Activated CD4-positive, alpha-beta T cell treated with anti-CD3 and anti-CD28 coated beads, Interleukin-2, amount 50 U/mL, for 48 hours (primary cell): ENCODE measurements at places on chromosomes 16 and 17.

DNA sequence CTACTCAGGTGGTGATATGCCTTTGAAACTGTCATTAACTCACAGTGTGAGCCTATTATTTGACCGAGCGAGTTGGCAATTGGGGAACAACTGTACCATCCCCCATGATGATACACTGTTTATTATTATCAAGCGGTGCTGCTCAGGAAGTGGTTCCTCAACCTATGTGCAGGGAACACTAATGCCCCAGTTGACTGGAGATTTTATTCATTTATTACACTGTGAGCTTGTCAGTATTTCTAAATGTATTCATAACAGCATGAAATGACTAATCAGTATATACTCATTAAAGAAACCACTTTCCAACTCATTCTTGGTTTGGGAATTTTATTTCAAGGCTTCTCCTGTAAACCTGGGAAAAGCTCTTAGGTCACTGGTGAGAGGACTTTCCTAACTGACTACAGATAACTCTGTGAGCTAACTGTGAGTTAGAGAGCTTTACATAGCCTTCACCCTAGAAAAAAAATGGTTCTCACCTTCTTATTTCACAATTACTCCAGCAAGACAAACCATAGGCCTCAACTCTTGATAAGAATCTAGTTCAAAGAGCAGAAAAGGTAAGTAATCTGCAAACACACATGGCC is 42.4 kb downstream of the NXPH3 start:
- DNase-seq, result no peak

GRCh38 chr17:42002175-42002791 is 15.0 kb downstream of the DNAJC7 start:
- DNase-seq, result no peak

DNA sequence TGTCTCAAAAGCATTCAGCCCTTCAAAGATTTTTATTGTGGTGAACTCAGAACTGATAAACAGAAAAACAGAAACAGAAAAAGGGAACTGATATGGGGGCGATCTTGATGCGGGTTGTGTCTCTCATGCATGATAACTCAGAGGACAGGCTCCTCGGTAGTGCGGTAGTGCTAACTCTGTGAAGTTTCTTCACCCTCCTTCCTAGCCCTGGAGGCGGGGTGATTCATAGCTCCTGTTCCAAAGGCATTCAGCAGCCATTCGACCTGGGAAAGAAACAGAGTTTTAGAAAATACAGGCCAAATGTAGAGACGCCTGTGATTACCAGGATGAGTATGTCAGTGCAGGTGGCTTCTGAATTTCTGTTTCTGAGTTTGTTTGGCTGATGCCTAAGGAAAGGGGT is 5.5 kb upstream of the MAF start:
- peak; percentile 62 for DNase-seq

- peak; percentile 17 for DNase-seq
Observed at GRCh38 chr17:19533718-19534561, at the start of gene SLC47A1. SLC47A1 (plus strand) TSS chr17:19533854; CDS start chr17:19533940, 86 bp downstream.
